Parietal lobe (tissue), 2 donors: ENCODE measurements at places on chromosomes 2 and 18. TPM values are rescaled to one million over a fixed set of nuclear protein-coding genes. Genes with fewer than 3 reads are reported as not detected.

The TRIM43 gene
- total RNA-seq, result not detected

The SLC11A1 gene
- 3.8 TPM for total RNA-seq

The PLEKHH2 gene
- total RNA-seq, result 12.5 TPM

The LOXHD1 gene
- 0.31 TPM for total RNA-seq

The GAL3ST2 gene
- 1.3 TPM for total RNA-seq

The VWA3B gene
- 1.3 TPM for total RNA-seq

The IL37 gene
- total RNA-seq, result not detected
